Posterior vena cava (tissue), 2 donors: ENCODE measurements at places on chromosomes 12 and 14. TPM values are rescaled to one million over a fixed set of nuclear protein-coding genes. Genes with fewer than 3 reads are reported as not detected.
A peak's percentile ranks its signal among the peaks of the same experiment; 100 is the strongest.

C14orf39 gene
- total RNA-seq, result 0.43 TPM

C1QL4 gene
- not detected for total RNA-seq

DPF3 gene
- 0.19 TPM for total RNA-seq

PRR4 gene
- 2.5 TPM for total RNA-seq

OXA1L gene
- 53.7 TPM for total RNA-seq

RND1 gene
- 0.29 TPM for total RNA-seq

REP15 gene
- total RNA-seq, result 1.5 TPM

SMARCD1 gene
- total RNA-seq, result 33.0 TPM

POTEG gene
- not detected for total RNA-seq

RDH16 gene
- 0.51 TPM for total RNA-seq

PCNX4 gene
- 42.1 TPM for total RNA-seq

ST8SIA1 gene
- total RNA-seq, result 4.0 TPM

GRCh38 chr12:27497446-27497845 lies 26.6 kb upstream of the PPFIBP1 start:
- DNase-seq, result no peak

DNA sequence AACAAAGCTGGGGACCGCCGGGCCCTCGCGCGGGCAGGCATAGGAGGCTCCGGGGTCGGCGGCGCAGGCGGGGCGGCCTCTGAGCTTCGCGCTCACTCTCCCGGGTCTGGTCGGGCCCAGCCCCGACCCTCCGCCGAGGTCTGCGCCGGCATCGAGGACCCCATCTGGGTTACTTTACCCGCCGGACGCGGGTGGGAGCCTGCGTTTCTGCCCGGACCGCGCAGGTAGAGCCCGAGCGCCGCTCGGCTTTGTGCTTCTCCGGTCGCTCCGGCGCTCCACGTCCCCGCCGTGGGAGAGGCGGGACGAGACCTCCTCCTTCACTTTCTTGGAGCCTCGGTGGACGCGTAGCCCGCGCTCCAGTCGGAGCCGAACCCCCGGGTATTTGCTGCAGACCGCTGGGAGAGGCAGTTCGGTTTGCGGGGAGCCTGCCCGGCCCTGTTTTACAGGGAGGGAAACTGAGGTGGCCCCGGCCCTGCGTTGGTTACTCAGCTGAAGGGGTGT lies 63.2 kb downstream of the FBXL14 start:
- peak; percentile 80 for DNase-seq

- DNase-seq, result no peak
Observed at GRCh38 chr14:34685819-34686428, 28.5 kb downstream of the CFL2 start.

DNA sequence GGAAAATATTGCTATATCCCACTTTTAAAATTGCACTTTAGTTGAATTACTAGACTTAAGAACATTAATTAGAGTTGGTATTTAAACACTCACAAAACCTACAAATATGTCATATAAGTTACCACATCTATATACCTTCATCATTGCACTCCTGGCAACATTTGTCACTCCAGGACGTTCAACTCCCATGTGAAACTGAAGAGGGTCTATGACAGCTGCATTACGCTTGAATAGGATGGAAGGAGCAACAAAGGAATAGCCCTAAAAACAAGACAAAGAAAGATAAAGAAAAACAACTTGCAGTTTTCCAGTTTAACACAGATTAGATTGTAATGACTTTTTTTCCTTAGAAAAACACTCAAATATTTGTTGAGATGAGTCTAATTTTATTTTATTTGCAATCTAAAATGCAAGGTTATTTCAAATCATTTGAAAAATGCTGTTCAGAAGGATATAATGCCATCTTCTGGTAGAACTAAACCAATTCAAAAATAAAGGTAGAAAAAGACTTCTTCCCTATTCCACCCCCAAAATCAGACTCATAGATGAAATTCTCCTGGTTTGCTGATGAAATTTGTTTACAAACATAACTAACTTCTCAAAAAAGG lies 84.3 kb upstream of the TTC7B start:
- DNase-seq, result no peak

DNA sequence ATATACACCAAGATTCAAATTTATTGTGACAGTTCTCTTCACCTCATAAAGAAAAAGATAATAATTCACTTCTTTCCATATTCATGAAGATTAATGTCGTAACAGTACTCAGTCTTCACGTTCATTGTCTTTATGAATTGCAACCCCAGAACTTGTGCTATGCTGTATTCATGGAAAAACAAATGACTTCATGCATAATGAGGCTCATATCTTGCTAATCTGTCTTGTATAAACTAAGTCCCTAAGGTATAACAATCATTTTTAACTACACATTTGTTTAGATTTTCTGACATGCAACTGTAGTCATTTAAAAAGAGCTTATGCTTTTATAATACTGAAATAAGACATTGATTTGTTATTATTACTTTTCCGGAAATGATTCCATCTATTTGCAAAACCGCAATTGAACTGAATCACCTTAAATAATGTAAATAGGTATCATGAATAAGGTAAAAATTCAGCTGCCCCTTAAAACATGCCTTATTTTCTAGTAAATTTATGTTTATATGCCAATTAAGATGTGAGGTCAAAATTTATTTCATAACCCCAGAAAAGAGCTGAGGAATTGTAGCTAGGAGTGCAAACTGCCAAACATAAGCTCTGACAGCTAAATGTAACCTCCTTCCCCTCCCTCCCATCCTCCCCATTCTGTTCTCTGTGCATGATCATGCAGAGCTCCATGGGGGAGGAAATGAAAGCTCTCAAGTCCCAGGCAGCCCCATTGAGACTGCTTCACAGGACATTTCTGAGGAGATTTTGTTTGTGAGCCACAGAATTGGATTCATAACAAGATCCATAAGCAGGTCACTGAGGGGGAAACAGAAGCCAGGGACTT lies 301.6 kb downstream of the ATP23 start:
- no peak for DNase-seq

- no peak for DNase-seq
Observed at GRCh38 chr14:68823434-68824206, 30.8 kb upstream of the ZFP36L1 start.

- DNase-seq, result no peak
Observed at GRCh38 chr12:52155048-52155868, 36.6 kb downstream of the KRT80 start.

DNA sequence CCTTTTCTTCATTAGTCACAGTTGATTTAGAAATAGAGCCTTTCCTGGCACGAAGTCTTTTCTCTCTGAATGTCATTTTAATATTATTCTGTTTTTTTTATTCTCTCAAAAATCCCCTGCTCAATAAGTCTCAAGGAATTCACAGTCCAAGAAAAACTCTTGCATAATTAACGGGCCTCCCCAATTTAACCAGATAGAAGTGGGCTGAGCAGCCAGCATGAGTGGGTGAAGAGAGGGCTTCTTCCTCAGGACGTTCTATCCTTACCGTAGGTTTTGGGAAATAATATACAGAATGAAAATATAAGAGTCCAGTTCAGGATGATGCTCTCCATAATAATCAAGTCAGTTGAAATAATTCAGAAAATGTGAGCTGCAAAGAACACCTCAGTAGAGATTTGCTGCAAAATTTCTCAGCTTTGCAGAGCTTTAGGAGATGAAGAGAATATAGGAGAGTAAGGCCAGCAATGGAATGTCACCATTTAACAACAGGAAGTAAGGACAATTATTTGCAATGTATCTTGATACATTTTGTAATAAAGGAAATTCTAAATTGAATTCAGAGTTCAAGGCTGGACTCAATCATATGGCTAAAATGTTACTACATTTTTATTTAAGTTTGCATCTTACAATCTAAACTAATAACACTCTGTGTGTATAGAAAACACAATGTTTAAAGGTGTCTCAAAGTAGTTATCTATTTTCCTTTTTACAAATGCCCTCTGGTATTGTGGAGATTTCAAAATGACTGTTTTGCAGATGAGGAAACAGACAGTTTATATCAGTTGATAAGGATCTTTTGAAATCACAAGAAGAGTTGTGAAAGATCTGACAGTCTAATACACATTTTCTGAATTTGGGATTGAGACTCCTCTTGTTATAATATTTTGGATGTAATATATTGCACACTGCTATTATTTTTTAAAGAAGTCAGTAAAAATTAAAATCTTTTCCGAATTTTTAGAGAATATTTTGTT lies 1724.1 kb upstream of the SEL1L start:
- DNase-seq, result no peak

- no peak for DNase-seq
Observed at GRCh38 chr12:119415714-119416113, 81.2 kb downstream of the CCDC60 start.

- DNase-seq, result peak; percentile 84
Observed at GRCh38 chr14:23112359-23113178, 6.5 kb downstream of the CEBPE start.

DNA sequence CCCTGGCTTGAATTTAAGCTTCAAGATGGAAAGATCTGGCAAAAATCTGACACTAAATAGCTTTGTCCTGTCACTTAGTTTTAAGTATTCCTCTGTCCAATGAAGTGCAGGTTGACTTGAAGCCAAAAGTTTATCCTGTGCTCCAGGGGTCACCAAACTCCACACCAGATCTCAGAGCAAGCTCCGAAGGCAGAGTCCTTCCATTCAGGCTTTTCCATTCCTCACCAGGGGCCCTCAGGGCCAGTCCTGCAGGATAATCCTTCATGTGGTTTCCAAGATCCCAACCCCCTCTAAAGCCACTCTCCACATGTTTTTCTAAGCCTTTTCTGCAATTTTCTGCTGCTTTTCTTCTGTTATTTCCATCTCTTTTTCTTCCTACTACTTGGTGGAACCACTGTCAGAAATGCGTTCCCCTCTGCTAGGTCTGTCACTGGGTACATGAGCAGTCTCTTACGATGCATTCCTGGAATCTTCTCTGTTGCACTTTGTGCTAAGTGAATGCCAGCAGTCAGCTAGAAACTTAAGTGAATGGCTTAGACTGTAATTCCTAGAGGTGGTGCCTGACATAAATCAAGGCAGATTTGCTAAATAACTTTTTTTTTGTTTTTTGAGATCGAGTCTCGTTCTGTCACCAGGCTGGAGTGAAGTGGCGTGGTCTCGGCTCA lies 251.4 kb downstream of the MSRB3 start:
- no peak for DNase-seq

- no peak for DNase-seq
Observed at GRCh38 chr14:32572867-32573150, 243.7 kb downstream of the AKAP6 start.

DNA sequence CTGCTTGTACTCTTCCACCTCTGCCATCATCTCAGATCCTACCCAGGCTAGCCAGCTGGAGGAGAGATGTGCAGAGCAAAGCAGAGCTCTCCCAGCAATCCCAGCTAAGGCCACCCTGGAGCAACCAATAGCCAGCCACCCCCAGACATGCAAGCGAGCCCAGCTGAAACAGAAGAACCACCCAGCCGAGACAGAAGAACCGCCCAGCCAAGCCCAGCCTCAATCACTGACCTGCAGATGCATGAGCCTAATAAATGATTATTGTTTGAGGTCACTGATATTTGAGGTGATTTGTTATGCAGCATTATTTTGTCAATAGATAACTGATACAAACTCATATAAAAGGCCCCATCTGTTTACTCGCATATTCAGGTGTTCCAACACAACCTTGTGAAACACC lies 106.3 kb downstream of the SCARB1 start:
- no peak for DNase-seq

DNA sequence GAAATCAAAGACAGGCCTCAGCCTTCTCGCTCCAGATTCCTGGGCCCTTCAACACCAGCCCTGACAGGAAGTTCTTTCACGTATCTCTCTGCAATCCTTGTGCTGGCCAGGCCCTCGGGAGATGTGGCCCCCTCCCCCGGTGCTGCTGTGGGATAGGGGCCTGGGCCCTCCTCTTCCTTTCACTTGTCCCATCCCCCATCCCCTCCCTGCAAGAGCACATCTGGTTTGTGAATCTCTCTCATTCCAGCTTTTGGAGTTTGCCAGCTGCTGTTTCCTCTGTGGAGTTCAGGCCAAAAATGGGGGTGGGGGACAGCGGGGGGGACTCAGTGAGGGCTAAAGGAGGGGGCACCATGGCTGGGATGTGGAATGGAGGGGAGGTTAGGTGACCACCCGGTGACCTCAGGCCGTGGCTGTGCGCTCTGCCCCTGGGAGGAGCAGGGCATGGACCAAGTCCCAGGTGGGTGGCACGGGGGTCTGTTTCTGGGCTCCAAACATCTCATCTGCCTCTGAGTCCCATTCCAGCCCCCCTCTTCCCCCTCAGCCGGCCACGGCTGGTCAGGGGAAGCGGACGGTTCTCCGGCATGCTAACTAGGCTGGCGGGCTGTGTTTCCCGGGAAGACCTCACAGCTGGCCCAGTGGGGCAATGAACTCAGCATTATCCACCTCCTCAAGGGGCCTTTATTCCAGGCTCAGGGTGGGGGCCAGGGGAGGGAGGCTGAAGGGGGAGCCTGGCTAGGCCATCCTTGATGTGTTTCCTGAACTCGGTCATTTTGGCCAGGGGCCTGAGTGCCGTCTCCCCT lies 7.4 kb downstream of the LRP1 start:
- DNase-seq, result peak; percentile 93

- no peak for DNase-seq
Observed at GRCh38 chr12:55642267-55642666, 5.6 kb downstream of the OR10P1 start.

DNA sequence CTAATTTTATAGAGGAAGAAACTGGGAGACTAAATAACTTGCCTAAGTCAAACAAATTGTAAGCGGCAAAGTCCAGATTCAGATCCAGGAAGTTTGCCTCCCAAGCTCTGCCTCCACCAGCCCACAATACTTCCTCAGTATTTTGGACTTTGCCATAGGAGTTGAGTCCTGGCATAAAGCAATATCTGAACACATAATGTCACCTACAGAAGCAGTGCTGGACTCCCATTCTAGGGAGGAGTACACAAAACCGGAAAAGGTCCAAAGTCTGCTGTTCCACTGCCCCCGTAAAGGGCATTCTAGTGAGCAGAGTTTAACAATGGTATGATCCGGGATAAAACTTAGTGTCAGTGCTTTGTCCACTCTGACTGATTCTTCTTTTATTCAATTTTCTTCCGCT lies 340.5 kb downstream of the FUT8 start:
- DNase-seq, result no peak

DNA sequence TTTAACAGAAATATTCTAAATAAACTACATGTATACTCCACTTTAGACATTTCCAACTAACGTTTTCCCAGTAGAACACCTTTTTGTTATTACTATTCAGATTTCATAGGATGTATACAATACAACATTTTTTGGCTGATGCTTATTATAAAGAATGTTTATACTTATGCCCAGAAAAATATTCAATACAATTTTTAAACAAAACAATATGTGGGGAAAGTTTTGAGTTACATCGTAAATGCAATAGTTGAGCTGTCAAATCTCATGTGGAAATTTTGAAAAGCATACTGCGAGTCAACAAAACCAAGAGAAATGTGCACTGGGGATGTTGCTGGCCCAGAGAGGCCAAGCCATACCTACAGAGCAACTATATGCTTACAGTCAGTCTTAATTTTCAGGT lies 18.2 kb upstream of the MON2 start:
- DNase-seq, result no peak

GRCh38 chr12:78550831-78551230 lies 313.7 kb upstream of the SYT1 start:
- DNase-seq, result no peak

- no peak for DNase-seq
Observed at GRCh38 chr12:96368233-96368632, 32.0 kb downstream of the CDK17 start.

DNA sequence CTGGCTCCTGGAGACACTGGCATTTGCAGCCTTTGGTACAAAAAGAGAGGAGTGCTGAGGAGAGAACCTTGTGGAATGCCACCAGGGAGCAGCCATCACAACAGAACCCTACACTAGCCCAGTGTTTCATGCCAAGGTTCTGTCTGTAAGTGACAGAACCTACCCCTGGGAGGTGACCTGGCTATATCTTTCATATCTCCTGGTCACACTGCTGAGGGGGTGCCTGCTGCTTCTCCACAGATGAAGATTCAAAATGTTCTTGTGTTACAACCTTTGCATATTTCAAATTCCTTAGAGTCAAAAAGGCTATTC lies 12.7 kb upstream of the EIF4B start:
- DNase-seq, result no peak
